ENCODE measurements at places on chromosomes 7 and 10.

DNA sequence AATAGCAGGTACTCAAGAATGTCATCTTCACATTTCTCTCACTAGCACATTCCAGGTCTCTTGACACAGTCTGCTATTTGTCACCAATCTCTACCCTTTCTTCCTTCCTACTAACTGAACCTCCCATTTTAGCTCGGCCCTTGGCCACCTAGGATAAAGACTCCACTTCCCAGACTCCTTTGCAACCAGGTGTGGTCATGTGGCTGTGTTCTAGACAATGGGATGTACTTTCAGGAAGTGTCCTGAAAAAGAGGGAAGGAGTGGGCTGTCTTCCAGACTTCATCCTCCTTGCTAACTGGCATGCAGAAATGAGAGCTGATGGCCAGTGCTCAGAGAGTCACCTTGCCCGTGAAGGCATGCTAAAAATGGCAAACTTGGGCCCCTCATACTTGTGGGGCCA, 139.2 kb downstream of the AMPH start:
- DNase-seq = peak; percentile 64

DNA sequence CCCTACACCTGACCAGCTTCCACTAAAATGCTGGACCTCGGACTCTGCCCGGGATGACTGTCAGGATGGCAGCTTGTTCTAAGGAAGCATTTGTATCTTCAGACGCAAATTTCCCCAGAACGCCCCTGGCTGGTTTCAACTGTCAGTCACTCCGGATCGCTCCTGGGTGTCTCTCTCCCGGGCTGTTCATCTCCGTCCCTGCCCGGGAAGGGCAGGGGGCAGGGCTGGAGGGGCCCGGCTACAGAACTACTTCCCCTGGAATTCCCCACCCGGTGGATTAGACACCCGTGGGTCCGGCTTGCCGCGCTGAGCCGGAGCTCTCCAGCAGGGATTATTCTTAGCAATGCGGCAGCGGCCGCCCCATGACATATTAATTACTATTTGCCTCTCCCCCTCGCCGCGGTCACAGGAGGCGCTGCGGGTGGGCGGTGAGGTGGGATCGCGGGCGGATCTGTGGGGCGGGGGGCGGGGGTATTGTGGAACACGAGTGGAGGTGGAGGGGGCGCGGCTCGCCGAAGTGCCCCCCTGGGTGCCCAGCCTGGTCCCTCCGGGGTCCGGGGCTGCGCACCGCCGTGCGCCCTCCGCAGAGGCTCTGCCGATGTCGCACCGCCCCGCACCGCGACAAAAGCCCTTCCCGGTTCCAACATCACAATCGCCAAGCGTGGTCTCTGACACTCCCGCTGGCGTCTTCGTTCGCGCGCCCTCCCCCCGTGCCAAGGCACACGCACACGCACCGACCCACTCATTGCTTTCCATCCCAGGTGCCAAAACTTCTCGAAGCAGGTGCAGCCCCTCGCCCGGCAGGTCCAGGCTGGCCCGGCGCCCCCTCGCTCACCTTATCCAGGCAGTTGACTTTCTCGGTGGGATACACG, 276.1 kb upstream of the NEBL start:
- no peak for DNase-seq

DNA sequence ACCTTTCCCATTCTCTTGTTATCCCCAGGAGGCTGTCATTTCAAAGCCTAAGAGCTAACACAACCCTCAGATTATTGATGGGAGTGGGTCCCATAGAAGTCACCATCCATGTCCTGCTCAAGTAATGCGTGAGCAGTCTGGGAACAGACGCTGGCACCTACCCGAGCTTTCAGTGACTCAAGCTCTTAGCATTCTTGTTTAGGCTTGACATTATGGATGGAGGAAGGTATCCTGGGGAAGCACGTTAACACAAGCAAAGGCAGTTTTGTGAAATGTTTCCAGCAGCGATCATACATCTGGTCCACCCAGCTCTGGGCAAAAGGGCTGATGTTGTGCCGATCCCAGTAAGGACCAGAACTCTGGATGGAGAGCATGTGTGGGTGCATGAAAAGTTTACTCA, 30.0 kb upstream of the AUTS2 start:
- DNase-seq = no peak

DNA sequence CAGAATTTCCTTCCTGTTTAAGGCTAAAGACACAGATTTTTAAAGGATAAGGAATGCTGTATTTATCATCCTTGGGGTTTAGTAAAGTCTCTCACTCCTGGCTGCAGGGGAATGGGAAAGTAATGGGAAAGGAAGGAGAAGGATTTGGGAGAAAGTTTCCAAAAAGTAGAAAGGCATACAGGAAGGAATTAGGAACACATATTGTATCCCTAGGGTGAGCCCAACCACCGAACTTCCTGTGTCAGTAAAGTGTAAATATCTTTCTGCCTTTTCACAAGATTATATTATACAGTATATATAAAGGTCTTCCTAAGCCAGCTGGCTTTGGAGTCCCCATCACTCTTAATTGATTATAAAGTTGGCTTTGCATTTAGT, 12.0 kb upstream of the UBE2D1 start:
- DNase-seq = no peak
